ENCODE measurements at places on chromosomes 3 and 15.

- no peak for DNase-seq
Observed at GRCh38 chr3:184604615-184605290, 43.2 kb downstream of the EPHB3 start.

GRCh38 chr3:130582457-130583153 is 65.6 kb downstream of the COL6A6 start:
- no peak for DNase-seq

DNA sequence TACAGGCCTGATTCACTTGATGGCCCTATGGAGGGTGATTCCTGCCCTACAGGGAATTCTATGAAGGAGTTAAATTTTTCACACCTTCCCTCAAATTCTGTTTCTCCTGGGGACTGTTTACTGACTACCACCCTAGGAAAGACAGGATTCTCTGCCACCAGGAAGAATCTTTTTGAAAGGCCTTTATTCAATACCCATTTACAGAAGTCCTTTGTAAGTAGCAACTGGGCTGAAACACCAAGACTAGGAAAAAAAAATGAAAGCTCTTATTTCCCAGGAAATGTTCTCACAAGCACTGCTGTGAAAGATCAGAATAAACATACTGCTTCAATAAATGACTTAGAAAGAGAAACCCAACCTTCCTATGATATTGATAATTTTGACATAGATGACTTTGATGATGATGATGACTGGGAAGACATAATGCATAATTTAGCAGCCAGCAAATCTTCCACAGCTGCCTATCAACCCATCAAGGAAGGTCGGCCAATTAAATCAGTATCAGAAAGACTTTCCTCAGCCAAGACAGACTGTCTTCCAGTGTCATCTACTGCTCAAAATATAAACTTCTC is 43.6 kb downstream of the BLM start:
- no peak for DNase-seq

- no peak for DNase-seq
Observed at GRCh38 chr15:73637527-73637926, 4.3 kb upstream of the NPTN start.

- no peak for DNase-seq
Observed at GRCh38 chr3:30286007-30286669, 320.3 kb upstream of the TGFBR2 start.

- no peak for DNase-seq
Observed at GRCh38 chr15:63553388-63553791, 43.8 kb upstream of the FBXL22 start.

GRCh38 chr3:130609166-130609979 is 92.4 kb downstream of the COL6A6 start:
- no peak for DNase-seq

DNA sequence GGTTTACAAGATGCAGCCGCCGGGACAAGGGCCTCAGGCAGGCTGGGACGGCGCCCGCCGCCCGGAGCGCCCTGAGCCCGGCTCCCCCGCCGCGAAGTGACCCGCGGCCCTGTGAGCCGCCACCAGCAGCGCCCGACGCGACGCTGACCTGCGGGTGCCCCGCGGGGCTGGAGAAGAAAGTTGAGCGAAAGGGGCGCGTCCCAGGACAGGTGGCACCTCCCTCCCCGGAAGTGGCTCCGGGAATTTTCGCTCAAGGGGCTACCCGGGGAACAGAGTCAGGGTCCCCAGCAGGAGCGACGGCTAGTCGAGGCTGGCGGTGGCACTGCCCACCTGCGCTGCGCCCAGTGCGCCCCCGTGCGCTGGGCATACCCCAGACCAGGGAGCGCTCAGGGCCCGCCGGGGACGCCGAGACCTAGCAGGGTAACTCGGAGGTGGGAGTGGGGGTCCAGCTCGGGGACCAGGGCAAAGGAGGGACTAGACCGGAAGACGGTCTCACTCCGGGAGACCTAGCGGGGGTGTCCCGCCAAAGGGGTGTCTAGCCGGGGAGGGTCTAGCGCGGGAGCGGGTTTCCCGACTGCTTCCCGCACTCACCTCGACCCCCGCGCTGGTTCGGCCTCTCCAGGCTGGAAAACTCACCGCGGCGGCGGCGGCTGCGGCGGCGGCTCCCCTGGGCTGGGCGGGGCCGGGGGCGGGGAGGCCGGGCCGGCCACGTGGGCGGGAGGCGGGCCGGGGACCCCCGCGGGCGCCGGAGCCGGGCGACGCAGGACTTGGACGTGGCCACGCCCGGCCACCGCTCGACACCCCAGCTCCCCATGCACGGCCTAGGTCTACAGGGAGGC is 18.4 kb downstream of the SPATA12 start:
- no peak for DNase-seq

- DNase-seq = no peak
Observed at GRCh38 chr3:136211547-136211946, 15.4 kb upstream of the MSL2 start.

- no peak for DNase-seq
Observed at GRCh38 chr15:72515591-72516389, 41.7 kb downstream of the ARIH1 start.

GRCh38 chr3:1172644-1173043 is 79.8 kb downstream of the CNTN6 start:
- no peak for DNase-seq

GRCh38 chr15:39942101-39942752 is 8.3 kb downstream of the EIF2AK4 start:
- no peak for DNase-seq

GRCh38 chr3:48518638-48519276 is 14.8 kb upstream of the SHISA5 start:
- no peak for DNase-seq

DNA sequence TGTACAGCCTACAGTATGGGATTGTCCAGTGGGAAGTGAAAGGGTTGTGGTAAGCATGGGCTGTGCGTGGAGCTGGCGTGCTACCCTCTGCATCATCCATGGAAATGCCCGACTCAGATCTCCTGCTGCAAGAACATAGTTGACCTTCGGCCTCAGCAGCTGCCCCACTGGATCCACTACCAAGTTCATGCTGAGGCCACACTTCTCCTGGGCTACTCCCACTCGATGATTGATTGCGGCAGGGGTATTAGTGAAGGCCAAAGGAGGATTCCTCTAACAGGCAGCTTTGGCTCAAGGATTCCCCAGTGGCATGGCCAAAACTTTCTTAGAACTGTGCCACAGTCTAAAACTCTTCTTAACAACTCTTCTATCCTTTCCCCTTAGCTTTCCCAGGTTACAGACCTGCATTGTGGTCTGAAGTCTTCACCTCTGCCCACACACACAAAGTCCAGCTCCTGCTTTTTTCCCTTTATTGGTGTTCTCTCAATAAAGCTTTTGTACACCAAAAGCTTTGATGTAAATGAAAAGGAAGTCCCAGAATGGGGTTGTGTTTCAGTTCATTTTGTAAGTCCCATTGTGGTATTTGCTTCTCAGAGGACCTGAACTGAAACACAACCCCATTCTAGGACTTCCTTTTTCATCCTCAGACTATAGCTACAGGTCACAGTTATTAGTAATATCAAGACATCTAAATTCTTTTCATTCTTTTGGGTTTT is 4.9 kb upstream of the TBC1D5 start:
- DNase-seq = no peak

- no peak for DNase-seq
Observed at GRCh38 chr3:198113206-198114053, 153.4 kb downstream of the LMLN start.

GRCh38 chr3:157844800-157845565 is 261.2 kb downstream of the SHOX2 start:
- no peak for DNase-seq

DNA sequence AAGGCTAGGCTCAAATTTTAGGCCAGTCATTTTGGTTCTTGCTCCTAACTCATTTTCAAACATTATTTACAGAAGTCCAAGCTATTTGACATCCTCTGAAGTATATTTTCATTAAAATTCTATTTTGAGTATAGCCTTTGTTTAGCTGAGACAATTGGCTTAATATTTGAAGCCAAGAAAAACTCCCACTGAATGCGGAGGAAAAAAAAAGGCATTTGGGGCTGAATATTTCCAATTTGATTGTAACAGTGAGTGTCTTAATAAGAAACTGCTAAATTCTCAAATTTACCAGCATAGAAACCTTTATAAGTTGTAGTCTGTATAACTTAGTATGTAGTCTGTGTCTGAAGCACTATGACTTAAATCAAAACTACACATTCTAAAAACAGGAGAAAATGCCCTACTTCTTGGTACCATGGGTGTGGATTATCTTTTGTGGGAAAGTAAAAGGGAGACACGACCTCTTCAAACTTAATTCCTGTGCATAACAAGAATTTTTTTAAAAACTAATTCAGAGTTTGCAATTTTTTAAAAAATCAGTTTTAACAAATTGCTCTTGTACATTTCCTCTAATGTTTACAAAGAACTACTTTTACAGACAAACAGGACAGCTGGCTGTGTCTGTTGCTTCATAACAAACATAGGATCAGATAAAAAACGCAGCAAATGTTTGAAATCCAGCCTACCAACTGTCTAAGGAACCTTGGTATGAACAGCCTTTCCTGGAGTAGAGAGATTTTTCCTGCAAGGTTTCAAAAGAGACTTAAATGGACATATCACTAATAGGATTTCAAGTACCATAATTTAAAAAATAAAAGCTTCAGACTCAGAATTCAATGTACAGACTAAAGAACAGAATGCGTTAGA is 52.7 kb upstream of the LMOD3 start:
- DNase-seq = no peak

GRCh38 chr15:101852356-101852755 is 40.4 kb downstream of the OR4F15 start:
- no peak for DNase-seq

GRCh38 chr3:157607826-157608405 is 104.7 kb upstream of the VEPH1 start:
- DNase-seq = no peak

GRCh38 chr15:43920815-43921214 is 94.0 kb downstream of the WDR76 start:
- DNase-seq = no peak

DNA sequence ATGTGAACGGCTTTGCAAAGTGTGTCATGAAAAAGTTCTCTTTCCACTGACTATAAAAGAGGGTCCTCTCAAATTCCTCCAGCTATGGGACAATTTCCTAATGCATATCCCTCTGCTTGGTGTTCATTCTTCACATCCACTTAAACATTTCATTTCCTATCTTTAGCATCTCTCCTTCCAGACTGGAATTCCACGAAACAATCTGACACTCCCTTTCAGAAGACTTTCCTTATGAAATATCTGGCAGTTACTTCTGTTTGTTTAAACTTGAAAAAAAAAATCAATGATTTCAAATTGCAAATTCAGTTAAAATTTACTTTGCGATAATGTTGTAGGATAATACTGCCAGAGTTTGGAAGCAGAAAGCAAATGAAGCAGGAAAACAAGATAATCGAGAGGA is 105.8 kb upstream of the SELENOK start:
- no peak for DNase-seq

GRCh38 chr3:127454968-127455367 is 135.6 kb downstream of the TPRA1 start:
- DNase-seq = no peak

GRCh38 chr15:70956201-70956995 is 63.8 kb downstream of the LRRC49 start:
- DNase-seq = no peak

- DNase-seq = no peak
Observed at GRCh38 chr3:83842511-83842910, 1116.3 kb upstream of the CADM2 start.

- DNase-seq = no peak
Observed at GRCh38 chr3:177005718-177006405, 191.4 kb downstream of the TBL1XR1 start.

- DNase-seq = no peak
Observed at GRCh38 chr3:165181556-165181955, 14.6 kb downstream of the SLITRK3 start.

DNA sequence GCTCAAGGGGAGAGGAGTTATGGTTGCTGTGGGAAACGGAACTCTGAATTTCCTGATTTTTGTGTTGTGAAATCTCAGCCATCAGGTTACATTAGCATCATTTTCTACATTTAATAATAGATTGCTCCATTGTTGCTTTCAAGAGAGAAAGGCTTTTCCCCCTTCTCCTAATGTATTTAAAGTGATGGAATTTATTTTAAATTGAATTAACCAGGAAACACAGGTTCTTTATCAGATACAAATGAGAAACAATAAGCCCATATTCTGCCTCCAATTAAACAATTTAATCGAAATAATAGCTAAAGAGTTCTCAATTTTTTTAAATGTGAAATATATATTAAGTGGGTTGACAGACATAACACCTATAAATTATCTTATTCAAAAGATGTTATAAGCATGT is 30.1 kb downstream of the TUSC7 start:
- DNase-seq = no peak

DNA sequence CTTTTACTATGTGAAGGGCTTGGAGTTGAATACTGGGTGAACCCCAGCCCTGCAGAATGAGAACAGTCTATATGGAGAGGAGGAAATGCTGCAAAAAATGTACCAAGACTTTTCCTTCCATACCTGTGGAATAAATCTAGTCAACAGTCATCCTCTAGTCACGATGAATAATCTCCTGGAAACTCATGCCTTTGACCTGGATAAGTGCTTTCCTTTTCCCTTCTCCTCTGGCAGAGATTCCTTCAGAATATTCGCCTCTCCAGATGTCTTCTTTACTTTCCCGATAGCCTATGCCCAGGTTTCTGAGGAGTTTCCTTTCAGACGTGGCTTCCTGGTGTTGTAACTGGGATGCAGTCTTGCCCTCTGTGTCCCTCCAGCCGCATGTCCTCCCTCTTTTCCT is 28.1 kb downstream of the CCNL1 start:
- DNase-seq = no peak

DNA sequence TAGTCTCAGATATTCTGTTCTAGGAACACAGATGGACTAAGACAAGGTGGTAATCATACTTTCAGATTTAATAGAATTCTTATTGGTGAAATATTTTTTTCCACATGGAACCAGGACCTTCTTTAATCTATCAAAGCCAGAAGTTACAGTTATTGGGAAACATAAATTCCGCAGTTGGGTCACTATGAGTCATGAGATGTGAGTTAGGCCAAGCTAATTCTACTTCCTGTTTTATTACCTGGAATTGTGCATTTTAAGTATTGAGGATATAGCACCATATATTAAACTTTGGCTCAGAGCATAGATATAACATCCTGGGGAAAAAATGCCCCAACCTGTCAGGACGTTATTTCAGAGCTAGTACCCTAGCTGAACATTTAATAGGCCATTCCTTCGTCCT is 96.4 kb upstream of the P3H2 start:
- DNase-seq = no peak

DNA sequence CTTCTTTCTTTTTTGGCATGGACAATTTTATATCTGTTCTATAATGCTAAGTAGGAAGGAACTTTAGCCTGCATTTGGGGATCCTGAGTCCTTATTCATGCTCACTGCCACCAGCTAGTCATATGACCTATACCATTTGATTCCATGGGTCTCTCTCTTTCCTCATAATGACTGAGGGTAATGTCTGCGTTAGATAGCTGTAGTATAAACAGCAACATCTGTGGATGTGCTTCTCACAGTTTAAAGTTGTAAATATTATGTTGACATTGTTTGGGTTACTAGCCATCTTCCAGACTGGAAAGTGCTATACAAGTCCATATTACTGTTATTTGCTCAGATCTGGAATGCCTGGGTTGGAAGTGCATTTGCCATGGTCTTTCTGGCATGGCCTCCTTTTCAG is 274.9 kb upstream of the SEMA6D start:
- DNase-seq = no peak

All from stimulated activated CD8-positive, alpha-beta memory T cell treated with anti-CD3 and anti-CD28 coated beads, Interleukin-4, amount 100 ng/mL, for 4 hours (primary cell).